ENCODE measurements at places on chromosomes 2 and 18. TPM values are rescaled to one million over a fixed set of nuclear protein-coding genes. Genes with fewer than 3 reads are reported as not detected.

The KCTD1 gene
- total RNA-seq = 3.5 TPM

The CHRNG gene
- not detected for total RNA-seq

The MOCOS gene
- total RNA-seq = 0.47 TPM

The HMSD gene
- 0.26 TPM for total RNA-seq

The LGALSL gene
- total RNA-seq = 1.1 TPM

The RAB11FIP5 gene
- 1.7 TPM for total RNA-seq

The FEV gene
- not detected for total RNA-seq

The LHCGR gene
- not detected for total RNA-seq

The RGPD3 gene
- total RNA-seq = 0.24 TPM

The CFAP221 gene
- total RNA-seq = not detected

The PROC gene
- total RNA-seq = not detected

The AKAIN1 gene
- total RNA-seq = not detected

The DNAJC5G gene
- total RNA-seq = not detected

The STK25 gene
- 132 TPM for total RNA-seq

The CCDC148 gene
- total RNA-seq = 0.16 TPM

The IL1F10 gene
- total RNA-seq = not detected

The CYTIP gene
- 222 TPM for total RNA-seq

The HNMT gene
- not detected for total RNA-seq

The VAMP8 gene
- 141 TPM for total RNA-seq

The RPRM gene
- total RNA-seq = 0.16 TPM

The CTDSP1 gene
- total RNA-seq = 185 TPM

The SERPINB11 gene
- not detected for total RNA-seq

The EMX1 gene
- not detected for total RNA-seq

The GKN1 gene
- total RNA-seq = not detected

The SCN1A gene
- not detected for total RNA-seq

The RUFY4 gene
- total RNA-seq = 0.81 TPM

The PARD6G gene
- 0.18 TPM for total RNA-seq

The ASPRV1 gene
- total RNA-seq = 0.78 TPM

The APCDD1 gene
- total RNA-seq = not detected

The ITGA4 gene
- total RNA-seq = 144 TPM

The ANKRD30BL gene
- total RNA-seq = not detected

The CPO gene
- total RNA-seq = not detected

The LYPD1 gene
- not detected for total RNA-seq

The RESP18 gene
- not detected for total RNA-seq

The STEAP3 gene
- total RNA-seq = 0.13 TPM

The COLEC11 gene
- total RNA-seq = not detected

Measured in activated CD8-positive, alpha-beta T cell treated with anti-CD3 and anti-CD28 coated beads, Interleukin-2, amount 10 ng/mL, durations not matched to agents 7 days and 5 days (primary cell).